ENCODE measurements at places on chromosomes 3 and 15.

- DNase-seq: no peak
These were observed 28.6 kb downstream of the SOX14 start for GRCh38 chr3:137792626-137793271.

DNA sequence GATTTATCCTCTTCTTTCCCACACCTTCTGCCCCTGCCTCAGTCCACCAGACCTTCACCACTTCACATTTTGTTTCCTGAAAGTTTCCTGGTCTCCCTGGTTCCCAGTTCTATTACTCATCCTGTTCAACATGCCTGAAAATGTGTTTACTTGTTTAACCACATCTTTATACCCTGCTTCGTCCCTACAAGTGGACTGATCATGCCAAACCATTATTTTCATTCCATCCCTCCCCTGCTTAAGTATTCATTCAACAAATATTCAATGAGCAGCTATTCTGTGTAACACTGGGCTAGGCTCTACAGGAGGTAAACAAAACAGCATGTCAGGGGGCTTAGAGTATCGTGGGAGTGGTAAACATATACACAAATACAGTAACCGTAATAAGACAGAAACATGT lies 5.5 kb downstream of the MYO5A start:
- no peak for DNase-seq

- no peak for DNase-seq
These were observed 402.1 kb downstream of the CADM2 start for GRCh38 chr3:85360742-85361387.

DNA sequence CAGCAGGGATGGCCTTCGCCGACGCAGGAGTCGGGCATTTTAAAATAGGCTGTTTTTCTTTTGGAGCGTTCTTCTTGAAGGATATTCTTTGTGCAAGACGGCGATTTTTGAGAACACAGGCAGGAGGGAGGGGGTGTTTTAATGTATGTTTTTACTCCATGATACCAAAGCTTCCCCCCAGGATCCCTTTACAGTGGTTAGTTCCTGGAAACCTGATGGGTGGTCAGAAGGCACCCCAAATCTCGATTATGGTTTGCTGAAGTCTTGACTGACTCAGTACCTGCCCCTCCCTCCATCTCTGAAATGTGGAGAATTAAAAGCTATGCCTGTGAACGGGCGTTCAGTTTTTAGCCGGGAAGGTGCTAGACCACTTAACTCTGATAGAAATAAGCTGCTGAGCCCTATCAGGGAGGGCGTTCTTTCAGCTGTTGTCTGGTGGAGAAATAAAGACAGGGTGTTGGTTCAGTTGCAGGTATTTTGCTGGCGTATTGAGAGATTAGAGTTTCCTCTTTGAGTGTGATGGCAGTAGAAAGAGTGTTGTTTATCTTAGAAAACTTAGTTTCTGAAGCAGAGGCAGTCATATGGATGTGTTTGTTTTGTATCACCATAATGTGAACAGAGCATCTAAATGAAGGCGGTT lies 3.4 kb downstream of the IGF1R start:
- DNase-seq: no peak

- no peak for DNase-seq
These were observed 37.2 kb downstream of the ANKDD1A start for GRCh38 chr15:64948916-64949315.

DNA sequence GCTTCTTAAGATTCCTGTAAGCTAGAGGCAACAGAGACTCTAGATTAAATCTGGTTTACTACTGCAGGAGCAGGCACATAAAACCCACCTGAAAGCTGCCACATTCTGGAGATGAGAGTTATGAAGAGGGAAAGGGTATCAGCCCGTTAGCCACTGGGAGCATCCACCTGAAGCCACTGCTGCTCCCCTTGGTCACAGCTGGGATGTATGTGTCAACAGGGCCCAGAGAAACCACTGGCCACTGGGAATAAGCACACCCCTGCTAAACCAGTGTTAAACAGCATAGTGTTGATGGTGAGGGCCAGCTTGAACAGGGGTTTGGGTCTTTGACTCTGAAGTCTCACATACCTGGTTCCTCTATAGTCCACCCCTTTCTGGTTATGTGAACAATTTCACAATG lies 10.9 kb downstream of the SLCO2A1 start:
- DNase-seq: no peak

DNA sequence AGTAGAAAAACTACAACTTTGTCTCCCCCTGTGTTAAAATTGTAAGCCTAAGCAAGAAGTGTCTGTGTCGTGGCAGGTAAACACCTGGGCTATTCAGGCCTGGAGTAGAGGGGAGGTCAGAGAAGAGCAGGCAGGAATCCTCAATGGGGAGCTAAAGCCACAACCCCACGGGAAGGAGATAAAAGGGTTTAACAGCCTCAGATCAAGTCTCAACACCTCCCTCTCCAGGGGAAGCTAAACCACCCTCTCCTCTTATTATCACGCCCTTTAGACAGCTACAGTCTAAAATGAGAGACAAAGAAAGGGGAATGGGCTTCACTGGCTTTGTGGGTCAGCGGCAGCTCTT lies 11.6 kb downstream of the ETV5 start:
- no peak for DNase-seq

- DNase-seq: no peak
These were observed 76.0 kb downstream of the ZNF609 start for GRCh38 chr15:64536244-64536836.

DNA sequence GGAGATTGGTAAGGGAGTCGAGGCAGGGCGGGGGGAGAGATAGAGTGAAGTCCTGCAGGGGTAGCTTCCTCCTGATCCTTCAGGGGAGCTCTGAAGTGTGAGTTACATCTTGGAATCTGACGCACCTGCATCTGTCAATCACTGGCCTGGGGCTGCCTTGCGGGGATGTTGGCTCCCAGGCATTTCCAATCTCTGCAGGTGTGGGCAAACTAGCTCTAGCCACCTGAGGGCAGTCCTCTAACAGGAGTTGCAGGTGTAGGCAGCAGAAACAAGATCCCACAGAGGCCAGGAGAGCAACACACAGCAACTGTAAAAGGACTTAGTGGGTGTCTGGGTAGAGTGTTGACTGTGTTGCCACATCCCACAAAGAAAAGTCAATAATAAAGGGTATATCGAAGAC lies 63.6 kb downstream of the ZNF621 start:
- DNase-seq: no peak

- no peak for DNase-seq
These were observed 8.3 kb downstream of the TRIM42 start for GRCh38 chr3:140686128-140686527.

- no peak for DNase-seq
These were observed 25.4 kb downstream of the XXYLT1 start for GRCh38 chr3:195245531-195245951.

DNA sequence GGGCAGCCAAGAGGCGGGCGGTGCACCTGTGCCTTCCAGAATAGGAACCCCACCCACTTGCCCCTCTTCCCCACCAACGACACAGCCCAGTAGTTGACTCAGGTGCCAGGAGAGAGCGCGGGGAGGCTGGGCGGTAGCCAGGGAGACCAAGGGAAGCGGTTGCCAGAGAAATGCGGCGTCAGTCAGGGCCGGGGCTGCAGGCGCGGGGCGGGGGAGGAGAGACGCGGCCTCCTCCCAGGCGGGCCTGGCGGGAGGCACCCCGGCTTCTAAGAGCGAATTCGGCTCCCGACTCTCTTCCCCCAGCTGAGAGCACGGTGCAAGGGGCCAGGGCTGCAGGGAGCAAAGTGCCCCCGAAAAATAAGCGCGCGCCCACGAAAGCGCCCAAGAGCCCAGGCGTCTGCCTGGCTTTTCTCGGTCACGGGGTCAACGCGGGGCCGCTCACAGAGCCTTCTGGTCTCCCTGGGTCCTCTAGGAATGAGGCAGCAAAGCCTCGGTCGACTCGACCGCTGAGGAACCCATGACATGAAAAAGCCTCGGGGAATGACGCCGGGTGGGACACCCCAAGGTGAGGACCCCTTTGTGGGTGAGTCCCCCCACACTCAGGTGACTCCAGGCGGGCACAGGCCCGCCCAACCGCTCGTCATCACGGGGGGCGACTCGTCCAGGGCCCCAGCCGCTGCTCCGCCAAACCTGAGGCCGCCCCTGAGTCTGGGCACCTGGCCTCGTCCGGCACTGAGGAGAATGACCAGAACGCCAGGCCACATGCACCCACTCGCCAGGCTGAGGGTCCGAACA lies 716 bp downstream of the CPEB1 start:
- DNase-seq: no peak

- DNase-seq: no peak
These were observed 233.7 kb downstream of the SLCO3A1 start for GRCh38 chr15:92087211-92087610.

DNA sequence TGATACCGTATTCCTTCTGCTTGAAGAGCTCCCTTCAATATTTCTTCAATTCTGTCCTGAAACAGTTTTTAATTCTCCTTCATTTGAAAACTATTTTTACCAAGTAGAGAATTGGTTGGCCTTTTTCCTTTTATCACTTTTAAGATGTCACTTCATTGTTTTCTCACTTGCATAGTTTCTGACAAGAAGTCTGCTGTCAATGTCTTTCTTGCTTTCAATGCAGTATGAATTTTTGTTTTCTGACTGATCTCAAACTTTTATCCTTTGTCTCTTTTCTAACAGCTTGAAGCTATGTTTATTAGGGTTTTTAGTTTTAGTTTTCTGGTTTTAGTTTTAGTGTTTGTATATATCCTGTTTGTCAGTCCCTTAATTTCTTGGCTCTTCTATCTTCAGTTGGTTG lies 364.8 kb upstream of the TPRG1 start:
- DNase-seq: no peak
